ENCODE measurements at places on chromosomes 4 and X. TPM values are rescaled to one million over a fixed set of nuclear protein-coding genes. Genes with fewer than 3 reads are reported as not detected.

GRCh38 chrX:21509912-21510311 lies 135.7 kb downstream of the CNKSR2 start:
- no peak for DNase-seq

The ARMCX2 gene
- 13.5 TPM for polyA plus RNA-seq

GRCh38 chr4:16707874-16708273 lies 190.6 kb downstream of the LDB2 start:
- DNase-seq: no peak

- no peak for DNase-seq
These were observed 316.0 kb downstream of the ADAM29 start for GRCh38 chr4:175234162-175234561.

Data from lung (tissue), 17 donors.